Breast epithelium (tissue), 4 donors: ENCODE measurements at places on chromosomes 16 and 17. TPM values are rescaled to one million over a fixed set of nuclear protein-coding genes. Genes with fewer than 3 reads are reported as not detected.

The WFIKKN1 gene
- 0.73 TPM for total RNA-seq

The KRT40 gene
- total RNA-seq, result not detected

The MYO15A gene
- total RNA-seq, result 1.2 TPM

DNA sequence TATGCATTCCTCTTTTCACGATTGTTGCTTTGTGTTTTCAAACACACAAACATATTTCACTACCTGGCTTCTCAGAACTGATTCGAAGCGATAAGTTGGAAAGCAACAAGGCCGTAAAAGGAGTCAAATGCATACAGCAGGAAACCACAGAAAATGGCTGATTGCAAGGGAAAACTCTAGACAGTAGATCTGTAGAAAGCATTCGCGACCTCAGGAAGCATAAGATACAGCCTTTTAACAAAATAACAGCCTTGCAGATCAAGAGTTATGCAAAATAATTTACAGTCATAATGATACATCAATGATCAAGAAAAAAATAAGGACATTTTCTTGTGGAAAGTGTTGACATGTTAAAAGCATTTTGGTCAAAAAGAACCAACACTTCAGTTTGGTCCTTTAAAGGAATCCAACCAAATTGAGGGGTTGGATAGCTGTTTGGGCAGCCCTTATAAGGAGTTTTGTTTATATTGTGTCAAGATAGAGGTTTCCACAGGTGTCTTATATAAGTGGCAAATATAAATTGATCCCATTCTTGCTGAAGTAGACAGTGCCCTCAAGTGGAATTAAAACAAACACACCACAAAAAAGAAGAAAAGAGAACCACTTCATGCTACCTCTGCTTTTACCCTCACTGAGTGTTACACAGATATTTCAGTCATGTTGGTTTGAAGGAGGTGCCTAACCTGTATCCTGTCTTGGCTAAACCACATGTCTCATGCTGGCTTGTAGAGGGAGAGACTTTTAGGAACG is 5.5 kb downstream of the CYLD start:
- no peak overlapping the region for H3K4me3 ChIP-seq
- H3K36me3 ChIP-seq, result no peaks in the 10 kb centered on the region
- H3K4me1 ChIP-seq, result peaks cover 4% of the 10 kb centered on the region
- no peak for DNase-seq
- H3K27me3 ChIP-seq, result no peaks in the 10 kb centered on the region

DNA sequence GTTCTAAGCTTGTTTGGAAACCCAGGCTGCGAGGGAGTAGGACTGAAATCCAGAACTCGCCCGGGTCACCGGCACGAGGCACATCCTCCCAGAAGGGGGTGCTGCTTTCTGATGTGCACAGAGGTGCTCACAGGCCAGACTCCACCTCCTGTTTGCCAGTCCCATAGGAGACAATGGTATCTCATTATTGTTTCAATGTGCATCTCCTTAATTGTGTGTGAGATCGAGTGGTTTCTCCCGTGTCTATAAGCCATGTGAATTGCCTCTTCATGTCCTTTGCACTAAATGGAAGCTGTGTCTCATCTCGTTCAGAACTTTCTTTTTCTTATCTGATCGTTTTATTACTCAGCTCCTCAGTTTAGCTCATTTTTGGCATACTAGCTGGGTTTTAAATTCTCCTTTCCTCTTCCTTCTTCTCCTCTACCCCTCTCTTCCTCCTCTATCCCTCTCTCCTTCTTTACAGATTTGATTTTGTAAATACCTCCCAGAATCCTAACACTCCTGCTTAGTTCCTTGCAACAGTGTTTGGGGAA is 32.1 kb upstream of the PRKCB start:
- DNase-seq, result no peak
- H3K27ac ChIP-seq, result no peak overlapping the region
- no peaks in the 10 kb centered on the region for H3K4me1 ChIP-seq
- H3K36me3 ChIP-seq, result no peaks in the 10 kb centered on the region
- H3K4me3 ChIP-seq, result peak overlapping the region; percentile 24

DNA sequence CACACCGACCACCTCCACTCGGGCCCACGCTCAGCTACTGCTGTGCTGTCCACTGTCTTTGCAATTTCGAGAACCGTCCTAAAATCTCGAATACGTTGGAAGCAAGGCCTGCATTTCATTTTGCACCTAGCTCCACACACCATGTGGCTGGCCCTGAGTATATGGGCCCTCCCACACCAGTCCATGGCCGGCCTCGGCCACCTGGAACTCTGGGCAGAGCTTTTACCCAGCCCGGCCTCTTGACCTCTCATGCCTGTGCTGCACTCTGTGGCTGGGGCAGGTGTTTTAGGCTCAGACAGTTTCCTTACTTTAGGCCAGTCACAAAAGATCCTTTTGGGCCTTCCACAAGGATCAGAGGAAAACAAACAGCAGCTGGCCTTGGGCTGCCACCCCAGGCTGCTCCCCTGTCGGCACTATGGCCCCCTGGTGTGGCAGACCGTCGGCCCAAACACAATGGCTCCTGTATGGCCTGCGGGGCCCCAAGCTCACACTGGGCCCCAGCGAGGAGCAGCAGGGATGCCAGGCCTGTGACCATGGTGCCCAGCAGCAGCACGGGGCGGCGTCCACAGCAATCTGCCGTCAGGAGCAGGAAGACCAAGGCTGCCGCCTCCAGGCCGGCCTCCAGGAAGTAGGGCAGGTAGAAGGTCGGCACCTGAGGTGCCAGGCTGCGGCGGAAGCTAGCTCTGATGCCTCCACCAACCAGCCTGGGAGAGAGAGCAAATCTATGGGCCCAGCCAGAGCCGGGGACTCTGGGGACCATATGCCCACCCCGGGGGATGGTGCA is 2.5 kb downstream of the SLC22A31 start:
- peaks cover 40% of the 10 kb centered on the region for H3K27me3 ChIP-seq
- H3K4me1 ChIP-seq, result no peaks in the 10 kb centered on the region
- H3K36me3 ChIP-seq, result no peaks in the 10 kb centered on the region
- no peak overlapping the region for H3K4me3 ChIP-seq
- DNase-seq, result no peak
- no peak overlapping the region for H3K27ac ChIP-seq

DNA sequence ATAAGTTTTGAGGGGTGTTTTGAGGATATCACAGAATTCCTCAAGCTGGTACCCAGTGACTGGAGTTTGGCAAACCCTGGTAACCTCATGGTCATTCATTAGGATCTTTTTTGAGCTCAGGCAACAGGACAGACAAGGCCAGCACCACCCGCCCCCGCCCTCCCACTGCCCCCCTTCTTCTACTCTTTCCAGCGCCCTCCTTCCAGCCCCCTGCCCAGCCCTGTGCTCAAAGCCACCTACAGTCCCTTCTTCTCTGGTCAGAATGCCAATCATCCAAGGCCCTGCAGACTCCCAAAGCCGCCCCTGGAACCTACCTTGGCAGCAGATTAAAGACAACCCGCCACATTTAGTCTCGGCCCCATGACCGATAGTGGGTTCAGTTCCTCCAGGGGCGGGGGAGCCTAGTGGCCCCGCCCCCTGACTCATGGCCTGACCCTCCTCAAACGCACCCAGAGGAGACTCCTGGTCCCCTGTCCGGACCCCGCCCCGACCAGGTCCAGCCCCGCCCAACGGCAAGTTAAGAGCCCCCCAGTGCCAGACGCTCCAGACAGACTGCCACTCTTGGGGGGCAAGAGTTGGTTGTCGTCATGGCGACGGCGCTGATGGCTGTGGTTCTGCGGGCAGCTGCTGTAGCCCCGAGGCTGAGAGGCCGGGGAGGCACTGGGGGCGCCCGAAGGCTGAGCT is at the start of gene NAGS:
TSS of gene NAGS (plus strand) at position 546 of the 684 bp plus-strand sequence. CDS start at position 588, 42 bp downstream.
- no peak for DNase-seq
- H3K36me3 ChIP-seq, result no peaks in the 10 kb centered on the region
- peaks cover 8% of the 10 kb centered on the region for H3K4me1 ChIP-seq
- H3K27ac ChIP-seq, result peak within 1 kb of the TSS; percentile 85

GRCh38 chr17:40949418-40949817 is 12.0 kb upstream of the KRT23 start:
- no peaks in the 10 kb centered on the region for H3K27me3 ChIP-seq
- no peak overlapping the region for H3K4me3 ChIP-seq
- H3K36me3 ChIP-seq, result no peaks in the 10 kb centered on the region
- no peaks in the 10 kb centered on the region for H3K4me1 ChIP-seq
- no peak for DNase-seq

- H3K4me1 ChIP-seq, result peaks cover 37% of the 10 kb centered on the region
- H3K27me3 ChIP-seq, result no peaks in the 10 kb centered on the region
- H3K36me3 ChIP-seq, result no peaks in the 10 kb centered on the region
- peak overlapping the region; percentile 74 for H3K4me3 ChIP-seq
- peak overlapping the region; percentile 96 for H3K27ac ChIP-seq
Observed at GRCh38 chr16:71540-72401, 660 bp downstream of the RHBDF1 start.

GRCh38 chr17:31512796-31513195 is 121.3 kb downstream of the RAB11FIP4 start:
- no peak for DNase-seq
- H3K36me3 ChIP-seq, result no peaks in the 10 kb centered on the region
- no peak overlapping the region for H3K4me3 ChIP-seq
- H3K4me1 ChIP-seq, result no peaks in the 10 kb centered on the region

DNA sequence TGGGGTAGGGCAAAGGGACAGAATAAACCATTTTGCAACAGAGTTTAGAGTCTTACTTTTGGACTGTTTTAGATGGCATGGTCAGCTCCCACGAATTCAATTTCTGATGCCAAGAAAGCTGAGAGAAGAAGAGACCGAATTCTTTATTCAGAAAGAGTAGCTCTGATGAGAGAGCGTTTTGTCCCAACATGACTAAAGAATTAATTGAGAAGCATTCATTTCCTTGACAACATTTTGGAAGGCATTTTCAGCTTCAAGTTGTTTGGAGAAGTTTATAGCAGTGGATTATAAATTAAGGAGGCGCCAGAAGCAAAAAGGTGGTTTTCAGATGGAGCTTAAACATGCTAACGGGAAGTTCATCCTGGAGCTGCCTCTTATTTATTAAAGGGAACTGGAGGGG is 12.2 kb downstream of the GAN start:
- no peaks in the 10 kb centered on the region for H3K4me1 ChIP-seq
- H3K27ac ChIP-seq, result peak overlapping the region; percentile 71
- no peak overlapping the region for H3K4me3 ChIP-seq
- no peaks in the 10 kb centered on the region for H3K27me3 ChIP-seq
- DNase-seq, result no peak
